ENCODE measurements at places on chromosomes 1 and 21.

- DNase-seq, result no peak
These were observed 32.9 kb upstream of the OSBPL9 start for GRCh38 chr1:51584021-51584420.

- DNase-seq, result no peak
These were observed 719 bp downstream of the SOD1 start for GRCh38 chr21:31660259-31660565.

GRCh38 chr1:1527092-1527816, 13.2 kb downstream of the TMEM240 start:
- no peak for DNase-seq

DNA sequence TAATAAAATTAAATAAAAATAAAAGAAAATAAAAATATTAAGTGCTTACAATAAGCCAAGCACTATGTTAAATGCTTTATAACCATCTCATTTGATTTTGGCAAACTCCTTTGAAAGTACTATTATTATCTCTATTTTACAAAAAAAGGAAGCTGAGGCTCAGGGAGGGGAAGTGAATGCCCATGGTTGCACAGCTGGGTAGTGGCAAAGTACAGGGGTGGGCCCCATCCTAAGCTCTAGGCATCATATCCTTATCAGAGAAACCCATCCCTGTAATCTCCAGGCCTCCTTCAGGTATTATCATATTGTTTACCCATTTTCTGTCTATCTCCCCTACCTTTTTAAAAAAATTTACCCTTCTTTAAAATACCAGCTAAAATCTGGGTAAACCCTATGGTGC, 2.3 kb upstream of the MED18 start:
- DNase-seq, result no peak
